Activated T-cell treated with anti-CD3 and anti-CD28 coated beads for 1 hour (primary cell): ENCODE measurements at places on chromosomes 6 and 20.

- no peak for DNase-seq
These were observed 32.2 kb upstream of the VGLL2 start for GRCh38 chr6:117233145-117233544.

- DNase-seq, result no peak
These were observed 24.5 kb downstream of the KCNK5 start for GRCh38 chr6:39204646-39205244.

DNA sequence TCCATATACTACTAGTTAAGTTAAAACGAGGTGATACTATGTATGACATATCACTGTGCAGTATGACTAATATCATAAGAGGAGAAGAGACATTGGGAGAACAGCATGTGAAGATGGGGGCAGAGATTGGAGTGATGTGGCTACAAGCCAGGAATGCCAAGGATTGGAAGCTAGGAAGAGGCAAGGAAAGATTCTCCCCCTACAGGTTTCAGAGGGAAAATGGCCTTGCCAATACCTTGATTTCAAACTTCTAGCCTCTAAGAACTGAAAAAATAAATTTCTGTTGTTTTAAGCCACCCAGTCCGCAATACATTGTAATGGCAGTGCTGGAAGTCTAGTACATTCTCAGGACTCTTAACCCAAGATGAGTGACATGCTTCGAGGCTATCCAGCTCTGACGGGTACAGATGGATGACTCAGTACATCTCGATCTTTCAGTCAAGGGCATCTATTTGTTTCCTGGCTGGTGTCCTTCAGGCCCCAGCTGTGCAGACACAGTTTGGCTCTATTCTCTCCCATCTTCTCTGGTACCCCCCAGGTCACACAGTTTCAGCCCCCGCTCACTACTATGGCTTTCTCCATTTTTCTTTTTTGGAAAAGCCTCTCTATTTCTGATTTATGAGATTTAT, 55.5 kb upstream of the THEMIS start:
- DNase-seq, result no peak

DNA sequence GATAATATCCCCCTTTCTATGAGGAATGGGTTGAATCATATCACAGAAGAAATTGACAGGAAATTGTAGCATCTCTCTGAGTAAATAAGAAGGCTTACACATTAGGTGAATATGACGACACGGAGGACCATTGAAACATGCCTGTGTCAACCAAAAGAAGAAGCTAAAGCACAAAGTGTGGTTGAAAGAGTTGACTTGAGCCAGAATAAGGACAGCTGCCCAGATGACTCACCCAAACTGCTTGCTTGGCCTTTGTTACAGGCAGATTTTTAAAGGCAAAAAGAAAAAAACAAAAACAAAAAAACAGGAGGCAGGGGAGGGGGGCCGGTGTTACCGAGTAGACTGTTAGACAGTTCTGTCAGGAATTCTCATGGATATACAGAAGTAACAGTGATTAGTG, 129.8 kb upstream of the EDN1 start:
- DNase-seq, result no peak

DNA sequence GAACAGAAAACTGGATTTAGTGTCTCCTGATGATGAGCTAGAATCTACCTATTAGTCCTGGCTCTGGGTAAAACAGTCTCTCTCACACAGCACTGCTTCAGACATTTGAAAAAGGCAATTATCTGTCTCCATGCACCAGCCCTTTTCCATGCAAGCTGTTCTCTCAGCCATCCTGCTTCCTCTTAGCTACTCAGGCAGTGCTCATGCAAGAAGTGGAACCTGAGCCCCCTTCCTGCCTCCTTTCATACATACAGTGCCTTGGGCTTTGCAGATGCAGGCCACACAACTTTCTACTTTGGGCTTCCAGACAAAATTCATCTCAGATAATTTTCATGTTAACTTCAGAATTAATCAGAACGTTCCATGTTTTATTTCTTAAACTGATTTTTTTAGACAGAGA, 151.3 kb downstream of the RALGAPA2 start:
- DNase-seq, result no peak

GRCh38 chr6:63689421-63689820, 53.8 kb downstream of the PHF3 start:
- no peak for DNase-seq

- DNase-seq, result no peak
These were observed 6.2 kb upstream of the CYP24A1 start for GRCh38 chr20:54179946-54180345.

GRCh38 chr6:20906945-20907344, 372.7 kb downstream of the CDKAL1 start:
- DNase-seq, result no peak

DNA sequence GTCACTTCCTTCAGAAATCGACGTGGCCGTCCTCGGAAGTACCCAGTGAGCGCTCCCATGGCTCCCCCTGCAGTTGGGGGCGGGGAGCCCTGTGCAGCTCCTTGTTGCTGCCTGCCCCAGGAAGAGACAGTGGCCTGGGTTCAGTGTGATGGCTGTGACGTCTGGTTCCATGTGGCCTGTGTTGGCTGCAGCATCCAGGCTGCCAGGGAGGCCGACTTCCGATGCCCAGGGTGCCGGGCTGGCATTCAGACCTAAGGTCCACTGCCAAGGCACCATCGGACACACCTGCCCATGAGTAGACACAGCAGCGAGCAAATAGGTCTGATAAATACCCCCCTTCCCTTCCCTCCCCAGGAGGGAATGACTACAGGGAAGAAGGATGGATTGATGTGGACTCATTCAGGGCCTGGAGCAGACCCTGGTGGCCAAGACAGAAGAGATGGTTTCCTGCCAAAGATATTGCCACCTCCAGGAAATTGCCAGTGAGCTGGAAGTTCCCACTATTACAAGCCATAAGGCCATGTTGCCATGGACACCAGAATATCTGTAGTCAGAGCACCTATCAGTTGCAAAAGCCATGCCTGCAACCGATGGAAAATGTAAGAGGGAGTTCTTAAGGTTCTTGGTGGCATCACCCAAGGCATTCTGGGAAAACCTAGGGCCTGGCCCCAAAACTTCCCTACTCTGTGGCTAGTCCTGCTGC, 4.2 kb downstream of the TCF19 start:
- no peak for DNase-seq

DNA sequence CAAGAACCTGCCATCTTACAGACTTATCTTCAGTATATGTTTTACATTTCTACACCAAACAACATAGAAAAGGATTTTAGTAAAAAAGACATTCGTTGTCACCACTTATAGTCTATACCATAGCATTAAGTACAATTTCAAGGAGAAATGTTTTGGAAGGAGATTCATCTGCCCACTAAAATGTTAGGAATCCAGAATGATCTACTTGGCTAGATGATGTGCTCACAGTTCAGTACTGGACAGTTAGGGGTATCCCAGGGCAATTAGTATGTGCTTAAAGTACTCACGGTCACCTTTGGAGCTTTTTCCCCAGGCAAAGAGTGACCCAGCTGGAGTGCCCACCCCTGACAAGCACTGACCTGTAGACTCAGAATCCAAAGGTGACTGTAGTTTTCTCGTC, 222.9 kb downstream of the SLC24A3 start:
- no peak for DNase-seq

- DNase-seq, result no peak
These were observed 949 bp downstream of the TXLNB start for GRCh38 chr6:139290787-139291311.

GRCh38 chr6:162151021-162151665, 576.4 kb downstream of the PRKN start:
- no peak for DNase-seq

DNA sequence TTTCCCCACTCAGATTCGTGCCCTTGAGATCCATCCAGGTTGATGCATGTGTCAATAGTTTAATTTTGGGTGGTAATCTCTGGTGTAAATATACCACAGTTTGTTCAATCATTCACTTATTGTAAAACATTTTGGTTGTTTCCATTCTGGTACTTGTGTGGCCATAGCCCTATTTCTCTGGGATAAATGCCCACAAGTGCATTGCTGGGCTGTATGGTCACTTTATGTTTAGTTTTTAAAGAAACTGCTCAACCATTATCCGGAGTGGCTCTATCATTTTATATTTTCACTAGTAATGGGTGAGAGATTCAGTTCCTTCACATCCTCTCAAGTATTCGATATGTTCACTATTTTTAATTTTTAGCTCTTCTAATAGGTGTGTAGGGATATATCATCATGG, 60.7 kb upstream of the RNF24 start:
- no peak for DNase-seq

DNA sequence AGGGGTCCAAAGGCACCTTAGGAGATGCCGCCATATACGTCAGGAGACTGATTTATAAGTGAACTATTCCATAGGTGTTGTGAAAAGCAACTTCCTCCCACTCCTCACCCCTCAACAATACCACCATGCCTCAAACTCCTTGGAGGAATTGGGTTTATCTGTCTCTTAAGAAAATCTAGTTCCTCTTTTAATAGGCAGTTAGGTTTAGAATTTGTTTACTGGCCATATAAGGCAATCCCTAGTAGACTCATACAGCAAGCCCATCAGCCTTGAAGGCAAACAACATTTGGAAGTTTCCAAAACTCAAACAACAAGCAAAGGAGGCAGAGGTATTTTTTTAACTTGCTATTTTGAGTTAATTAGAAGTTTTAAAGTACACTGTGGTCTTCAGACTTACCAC, 66.1 kb downstream of the PRND start:
- DNase-seq, result no peak

DNA sequence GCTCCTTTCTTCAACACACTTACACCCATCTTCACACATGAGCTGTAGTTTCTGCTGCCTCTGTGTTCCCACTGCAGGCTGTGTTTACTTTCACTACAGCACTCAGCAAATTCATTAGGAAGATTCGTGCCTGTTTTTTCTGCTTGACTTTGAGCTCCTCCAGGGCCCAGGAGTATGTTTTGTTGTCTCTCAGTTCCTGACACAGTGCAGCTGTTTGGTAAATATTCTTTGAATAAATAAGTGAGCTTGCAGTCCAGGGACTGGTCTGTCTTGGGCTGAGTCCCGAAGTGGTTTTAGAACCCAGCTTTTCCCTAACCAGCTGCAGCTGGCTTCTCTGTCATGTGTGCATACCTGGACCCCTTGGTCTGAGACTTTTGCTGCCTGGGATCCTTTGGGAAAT, 46.6 kb upstream of the CCN6 start:
- DNase-seq, result no peak

DNA sequence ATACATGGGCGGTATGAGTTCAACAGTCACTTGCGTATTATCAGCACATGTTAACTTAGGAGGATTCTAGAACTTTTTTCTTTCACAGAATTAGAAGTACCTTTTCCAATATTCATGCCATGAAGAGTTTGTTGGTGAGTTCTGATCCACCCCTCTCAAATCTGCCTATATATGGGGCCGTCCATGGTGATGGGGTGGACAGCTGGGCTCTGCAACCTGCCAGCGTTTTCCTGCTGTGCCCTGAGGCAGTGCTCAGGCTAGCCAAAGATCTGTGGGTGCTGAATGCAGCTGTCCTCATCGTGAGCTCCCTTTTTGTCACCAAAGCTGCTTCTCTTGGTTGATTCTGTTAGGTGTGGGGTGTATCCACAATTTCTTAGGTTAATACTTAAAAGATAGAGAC, 88.7 kb downstream of the THBS2 start:
- DNase-seq, result no peak

- DNase-seq, result no peak
These were observed 286.3 kb downstream of the BTBD3 start for GRCh38 chr20:12203981-12204380.

DNA sequence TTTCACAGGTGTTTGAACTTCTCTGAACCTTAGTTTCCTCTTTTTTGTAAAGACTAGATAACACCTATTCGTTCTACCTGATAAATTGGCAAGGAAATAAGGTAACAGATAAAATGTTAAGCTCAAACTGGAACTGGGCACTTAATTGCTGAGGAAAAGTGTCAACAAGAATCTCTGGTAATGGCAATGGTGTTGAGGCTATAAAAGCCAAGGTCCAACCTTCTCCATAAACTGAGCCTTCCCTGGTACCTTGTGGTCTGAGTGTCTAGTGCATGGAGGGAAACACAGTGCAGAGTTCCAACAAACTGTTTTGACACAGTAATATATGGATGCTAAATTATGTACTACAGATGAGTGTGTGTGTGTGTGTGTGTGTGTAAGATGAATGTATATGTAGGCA, 33.4 kb upstream of the GSTA4 start:
- no peak for DNase-seq

- DNase-seq, result no peak
These were observed 75.2 kb upstream of the ARHGAP18 start for GRCh38 chr6:129785047-129785755.

- no peak for DNase-seq
These were observed 16.0 kb downstream of the DSE start for GRCh38 chr6:116386581-116387299.

DNA sequence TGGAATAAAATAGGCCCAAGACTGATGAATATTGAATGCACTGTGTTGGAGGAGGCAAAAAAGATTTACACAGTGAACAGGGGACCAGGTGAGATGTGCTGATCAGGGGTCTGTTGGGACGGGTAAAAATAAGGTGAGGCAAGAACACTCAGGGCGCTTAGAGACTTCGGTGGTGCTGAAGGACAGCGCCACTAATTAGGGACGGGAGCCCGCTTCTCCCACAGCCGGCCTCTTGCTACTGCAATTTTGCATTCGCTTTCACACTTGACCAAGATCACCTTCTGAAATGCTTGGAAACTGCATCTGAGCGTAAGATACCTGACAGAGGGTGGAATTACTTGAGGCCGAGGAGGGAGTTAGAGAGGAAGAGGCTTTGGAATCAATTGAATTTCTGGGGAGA, 7.3 kb downstream of the TFAP2D start:
- DNase-seq, result no peak

GRCh38 chr20:37757550-37757949, 63.7 kb downstream of the CTNNBL1 start:
- DNase-seq, result no peak

DNA sequence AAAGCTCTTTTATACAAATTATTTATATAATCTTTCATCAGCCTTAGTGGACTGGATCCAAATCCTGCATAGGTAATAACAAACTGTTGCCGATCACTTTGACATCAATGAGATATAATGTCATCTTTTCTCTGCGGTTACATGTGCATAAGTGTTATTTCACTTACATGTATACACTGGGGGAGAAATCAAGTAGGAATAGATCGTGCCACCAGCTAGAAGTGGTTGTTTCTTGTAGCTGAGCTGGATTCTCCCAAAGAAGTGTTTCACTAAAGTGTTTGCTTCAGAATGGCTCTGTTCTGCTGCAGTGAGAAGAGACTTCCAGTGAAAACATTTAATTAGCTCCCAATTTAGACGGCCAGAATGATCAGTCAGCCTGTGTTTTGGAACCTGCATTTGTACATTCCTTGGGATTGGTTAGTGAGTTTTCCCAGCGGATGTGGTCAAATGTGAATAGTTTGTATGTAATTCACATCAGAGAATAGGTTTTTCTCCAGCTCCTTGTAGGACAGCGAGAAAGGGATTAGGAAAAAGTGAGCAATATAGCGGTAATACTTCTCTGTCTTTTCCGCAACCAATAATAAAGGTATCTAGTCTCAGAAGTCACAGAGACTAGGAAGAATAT, 163.1 kb upstream of the CCN2 start:
- DNase-seq, result no peak

GRCh38 chr6:87756858-87757257, 54.8 kb upstream of the AKIRIN2 start:
- DNase-seq, result no peak

DNA sequence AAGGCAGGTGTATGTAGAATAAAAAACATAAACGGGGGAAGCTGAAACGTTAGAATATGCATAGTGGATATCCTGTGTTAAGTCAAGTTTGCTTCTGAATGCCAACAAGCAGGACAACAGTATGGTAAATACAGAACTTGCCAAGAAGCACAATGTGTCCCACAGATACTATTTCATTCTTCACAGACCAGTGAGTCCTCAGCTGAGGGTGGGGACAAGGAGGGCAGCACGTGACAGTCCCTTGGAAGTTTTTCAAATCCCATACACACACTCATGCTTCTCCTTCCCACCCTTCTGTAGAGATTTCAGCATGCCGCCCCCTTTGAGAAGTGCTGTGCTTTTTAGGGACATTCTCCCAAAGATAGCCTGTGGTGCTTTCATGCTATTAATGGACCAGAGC, 268.5 kb upstream of the ECI2 start:
- no peak for DNase-seq
